ENCODE measurements at places on chromosomes 13 and 19.
A peak's percentile ranks its signal among the peaks of the same experiment; 100 is the strongest.

GRCh38 chr13:23754997-23755396 lies 134.2 kb downstream of the MIPEP start:
- no peak for DNase-seq

DNA sequence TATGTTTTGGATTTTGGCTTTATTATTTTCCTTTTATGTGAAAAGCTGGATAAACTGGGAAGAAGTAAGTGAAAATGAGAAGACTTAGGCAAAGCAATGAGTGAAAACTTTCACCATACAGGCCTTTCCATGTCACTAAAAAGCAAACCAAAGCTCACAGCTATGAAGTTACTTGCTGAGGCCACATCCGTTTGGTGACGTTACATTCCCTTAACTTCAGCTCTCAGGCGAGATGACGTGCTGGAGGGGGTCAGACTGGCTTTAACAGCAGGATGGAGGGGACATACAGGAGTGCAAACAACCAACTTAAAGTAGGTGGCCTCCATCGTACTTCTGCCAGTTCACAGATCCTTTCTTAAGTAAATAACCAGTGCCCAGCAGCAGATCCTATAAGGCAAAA lies 522.3 kb downstream of the MYO16 start:
- DNase-seq: no peak

GRCh38 chr19:1936916-1937610 lies 3.9 kb upstream of the CSNK1G2 start:
- no peak for DNase-seq

DNA sequence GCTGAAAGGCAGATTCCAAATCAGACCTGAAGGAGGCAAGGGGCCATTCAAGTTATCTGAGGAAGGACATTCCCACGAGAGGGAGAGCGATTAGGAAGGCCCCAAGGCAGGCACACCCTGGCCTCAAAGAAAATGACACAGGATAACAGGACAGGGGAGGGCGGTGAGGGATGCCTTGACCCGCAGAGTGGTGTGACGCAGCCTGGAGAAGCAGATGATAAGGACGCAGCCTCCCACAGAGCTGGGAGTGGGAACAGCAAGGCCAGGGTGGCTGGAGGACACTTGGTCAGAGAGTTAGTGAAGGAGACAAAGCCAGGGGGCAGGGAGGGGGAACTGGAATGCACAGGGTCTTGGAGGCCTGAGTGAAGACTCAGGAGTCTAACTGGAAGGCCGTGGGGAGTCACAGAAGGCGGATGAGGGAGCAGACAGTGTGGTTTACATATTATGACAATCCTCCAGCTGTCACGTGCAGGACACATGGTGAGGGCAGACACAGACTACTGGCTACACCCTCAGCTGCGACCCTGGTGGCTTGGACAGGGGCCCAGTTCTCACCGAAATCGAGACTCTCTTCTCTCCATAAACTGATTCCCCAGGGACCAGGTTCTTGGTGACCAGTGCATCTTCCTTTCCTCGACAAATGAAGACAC lies 5.8 kb upstream of the DYRK1B start:
- no peak for DNase-seq

DNA sequence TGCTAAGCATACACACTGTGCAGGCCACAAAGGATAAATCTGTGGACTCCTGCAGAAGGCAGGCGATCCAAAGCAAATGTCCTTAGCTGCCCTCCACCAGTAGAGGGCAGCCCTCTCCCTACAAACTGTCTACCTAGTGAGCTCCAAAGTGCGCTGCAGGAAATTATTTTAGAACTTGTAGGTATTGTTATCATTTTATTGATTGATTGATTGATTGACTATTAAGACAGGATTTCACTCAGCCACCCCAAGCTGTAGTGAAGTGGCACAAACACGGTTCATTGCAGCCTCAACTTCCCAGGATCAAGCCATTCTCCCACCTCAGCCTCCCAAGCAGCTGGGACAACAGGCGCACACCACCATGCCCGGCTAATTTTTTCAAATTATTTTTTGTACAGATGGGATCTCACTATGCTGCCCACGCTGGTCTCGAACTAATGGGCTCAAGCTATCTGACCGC lies 37.3 kb downstream of the RNF6 start:
- DNase-seq: peak; percentile 18

DNA sequence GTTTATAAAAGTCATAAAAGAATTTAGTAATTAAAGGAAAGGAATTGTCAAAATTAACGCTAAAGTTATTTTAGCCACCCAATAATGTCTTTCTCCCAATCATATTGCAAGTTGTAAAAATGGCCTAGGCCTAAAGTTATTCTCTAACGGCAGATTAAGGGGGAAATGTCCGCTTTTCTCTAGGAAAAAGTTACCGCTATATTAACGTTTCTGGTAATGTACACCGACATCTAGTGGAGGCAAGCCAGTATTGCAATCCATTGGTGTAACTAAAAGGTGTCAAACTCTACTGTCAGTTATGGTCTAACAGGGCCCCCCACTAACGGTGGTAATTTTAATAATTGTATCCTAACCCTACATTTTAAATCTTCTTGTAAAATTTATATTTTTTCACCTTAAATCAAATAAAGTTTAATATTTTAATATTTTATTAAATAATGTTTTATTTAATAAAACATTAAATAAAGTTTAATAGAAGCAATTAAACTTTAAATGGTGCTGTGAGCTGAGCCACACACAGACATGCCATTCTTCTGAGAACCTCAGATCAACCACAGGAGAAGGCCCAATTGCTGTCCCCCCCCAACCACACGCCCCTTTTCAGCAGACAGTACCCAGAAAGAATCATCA lies 35.9 kb upstream of the ZSCAN5A start:
- DNase-seq: no peak

DNA sequence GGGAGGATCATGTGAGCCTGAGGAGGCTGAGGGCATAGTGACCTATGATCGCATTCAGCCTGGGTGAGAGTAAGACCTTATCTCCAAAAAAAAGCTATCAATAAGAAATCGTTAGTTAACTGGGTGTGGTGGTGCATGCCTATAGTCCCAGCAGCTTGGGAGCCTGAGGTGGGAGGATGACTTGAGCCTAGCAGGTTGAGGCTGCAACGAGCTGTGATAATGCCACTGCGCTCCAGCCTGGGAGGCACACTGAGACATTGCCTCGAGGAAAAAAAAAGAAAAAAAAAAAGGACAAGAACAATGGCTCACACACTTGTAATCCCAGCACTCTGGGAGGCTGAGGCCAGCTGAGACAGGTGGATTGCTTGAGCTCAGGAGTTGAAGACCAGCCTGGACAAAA lies 16.2 kb downstream of the PSPC1 start:
- DNase-seq: no peak

DNA sequence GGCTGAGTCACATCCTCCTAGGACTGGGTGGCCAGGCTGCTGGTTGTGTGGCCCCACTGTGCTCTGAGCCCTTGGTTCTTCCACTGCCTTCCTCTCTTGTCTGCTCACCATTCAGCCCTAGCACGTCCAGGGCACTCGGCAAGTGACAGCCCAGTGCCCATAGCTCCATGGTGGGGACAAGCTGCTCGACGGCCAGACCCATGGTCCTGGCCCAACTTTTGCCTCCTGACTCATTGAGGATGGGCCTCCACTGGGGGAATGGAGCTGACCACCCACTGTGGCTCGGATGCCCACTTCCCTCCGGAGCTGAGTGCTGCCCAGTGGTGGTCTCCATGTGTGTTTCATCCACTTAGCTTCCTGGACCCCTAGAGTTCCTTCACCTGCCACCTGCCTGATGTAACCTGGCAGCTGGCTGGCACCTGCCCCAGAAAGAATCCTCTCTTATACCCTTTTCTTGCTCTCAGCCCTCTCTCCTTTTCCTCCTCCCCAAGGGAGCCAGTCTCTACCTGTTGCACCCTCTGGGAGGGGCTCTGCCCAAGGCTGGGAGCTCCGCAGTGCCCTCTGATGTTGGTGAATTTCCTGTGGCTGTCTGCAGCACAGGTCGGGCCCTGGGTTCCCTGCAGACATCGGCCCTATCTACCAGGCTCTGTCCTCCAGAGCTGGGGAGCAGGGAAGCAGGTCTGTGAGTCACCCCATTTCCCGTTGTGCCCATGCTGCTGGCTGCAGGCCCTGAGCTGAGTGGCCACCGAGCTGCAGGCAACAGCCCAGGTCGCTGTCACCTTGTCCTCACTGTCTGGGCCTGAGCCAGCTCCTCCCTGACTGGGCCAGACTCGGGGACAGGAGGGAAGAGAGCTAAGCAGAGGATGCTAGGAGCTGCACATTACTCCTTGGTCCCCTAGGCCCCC lies 7.4 kb downstream of the CHST8 start:
- no peak for DNase-seq

DNA sequence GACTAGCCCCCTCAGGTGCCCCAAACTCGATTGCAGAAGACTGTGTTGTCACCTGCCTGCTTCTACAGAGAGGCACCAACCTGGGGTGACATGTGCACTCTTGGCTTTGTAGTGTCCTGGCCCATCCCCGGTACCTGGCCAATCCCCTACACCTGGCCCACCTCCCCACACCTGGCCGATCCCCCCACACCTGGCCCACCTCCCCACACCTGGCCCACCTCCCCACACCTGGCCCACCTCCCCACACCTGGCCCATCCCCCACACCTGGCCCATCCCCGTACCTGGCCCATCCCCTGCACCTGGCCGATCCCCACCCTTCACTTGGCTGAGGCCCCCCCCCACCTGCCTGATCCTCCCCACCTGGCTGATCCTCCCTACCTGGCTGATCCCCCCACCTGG lies 25.4 kb downstream of the ATP11A start:
- no peak for DNase-seq

DNA sequence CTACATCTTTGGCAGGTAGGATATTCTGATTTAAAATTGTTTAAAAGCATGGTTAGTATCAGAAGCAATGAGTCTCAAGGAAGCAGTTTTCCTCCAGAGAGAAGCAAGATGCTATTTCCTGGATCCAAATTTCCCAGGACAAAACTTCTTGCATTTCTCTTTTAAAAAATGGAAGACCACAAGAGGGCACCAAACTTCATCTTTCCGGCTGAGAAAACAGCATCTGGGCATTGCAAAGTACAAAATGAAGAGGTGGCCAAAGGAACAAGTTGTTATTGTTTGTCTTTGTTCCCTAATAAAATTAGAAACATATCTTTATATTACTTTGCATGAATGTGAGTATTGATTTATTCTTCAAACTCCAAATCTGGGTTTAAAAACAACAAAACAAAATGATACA lies 60.0 kb upstream of the LRCH1 start:
- DNase-seq: no peak

GRCh38 chr13:110590577-110590976 lies 24.8 kb upstream of the NAXD start:
- DNase-seq: no peak

DNA sequence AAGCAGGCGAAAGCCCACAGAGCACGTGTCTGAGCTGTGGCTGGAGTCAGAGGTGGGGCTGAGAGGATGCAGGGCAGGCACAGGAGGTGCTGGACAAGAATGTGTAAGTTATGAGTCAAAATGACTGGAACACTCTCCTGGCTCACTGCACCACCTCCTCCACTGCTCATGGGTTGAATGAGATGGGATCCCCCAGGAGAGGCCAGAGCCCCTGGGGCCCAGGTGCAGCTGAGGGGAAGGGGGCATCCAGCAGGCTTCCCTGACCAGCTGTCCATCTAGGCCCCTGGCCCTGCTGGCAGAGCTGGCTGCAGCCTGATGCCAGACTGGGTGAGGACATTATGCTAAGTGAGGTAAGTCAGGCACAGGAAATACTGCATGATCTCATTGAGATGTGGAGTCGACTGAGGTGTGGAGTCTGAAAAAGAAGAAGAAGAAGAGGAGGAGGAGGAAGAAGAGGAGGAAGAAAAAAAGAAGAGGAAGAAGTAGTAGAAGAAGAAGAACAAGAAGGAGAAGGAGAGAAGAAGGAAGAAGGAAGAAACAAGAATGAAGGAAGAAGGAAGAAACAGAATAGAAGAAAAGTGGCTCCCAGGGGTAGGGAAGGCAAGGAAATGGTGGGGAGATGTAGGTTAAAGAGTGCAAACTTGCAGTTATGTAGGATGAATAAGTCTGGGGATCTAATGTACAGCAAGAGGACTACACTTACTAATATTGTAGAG lies 747.4 kb downstream of the UQCRFS1 start:
- no peak for DNase-seq

- DNase-seq: no peak
These were observed 1344.6 kb downstream of the OLFM4 start for GRCh38 chr13:54373211-54373610.

DNA sequence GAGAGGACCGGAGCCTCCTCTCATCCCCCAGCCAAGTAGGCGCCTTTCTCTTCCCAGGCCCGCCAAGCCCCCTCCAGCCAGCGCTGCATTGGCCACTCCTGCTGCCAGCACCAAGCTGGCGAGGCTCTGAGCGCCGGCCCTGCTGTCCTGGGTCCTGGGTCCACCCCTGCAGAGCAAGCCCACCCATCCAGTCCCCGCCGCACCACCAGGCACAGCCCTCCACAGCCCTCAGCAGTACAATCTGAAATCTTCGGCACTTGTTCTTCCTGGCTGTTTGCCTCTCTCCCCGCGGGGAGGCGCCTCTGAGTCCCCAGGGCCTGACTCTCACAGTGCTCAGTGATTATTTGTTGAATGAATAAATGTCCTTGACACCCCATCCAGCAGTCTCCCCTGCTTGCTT lies 236.4 kb upstream of the SGCG start:
- DNase-seq: no peak

DNA sequence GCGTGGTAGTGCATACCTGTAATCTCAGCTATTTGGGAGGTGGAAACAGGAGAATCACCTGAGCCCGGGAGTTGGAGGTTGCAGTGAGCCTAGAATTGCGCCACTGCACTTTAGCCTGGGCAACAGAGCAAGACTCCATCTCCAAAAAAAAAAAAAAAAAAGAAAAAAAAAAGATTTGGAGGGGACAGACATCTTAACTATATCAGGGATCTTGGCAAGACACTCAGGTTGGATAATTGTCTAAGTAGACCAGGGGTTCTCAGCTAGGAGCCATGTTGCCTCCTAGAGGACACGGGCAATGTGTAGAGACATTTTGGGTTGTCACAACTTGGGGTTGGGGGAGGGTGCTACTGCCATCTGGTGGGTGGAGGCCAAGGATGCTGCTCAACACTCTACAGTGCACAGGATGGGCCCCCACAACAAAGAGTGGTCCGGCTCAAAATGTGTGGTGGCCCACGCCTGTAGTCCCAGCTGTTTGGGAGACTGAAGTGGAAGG lies 1.9 kb upstream of the ZNF580 start:
- no peak for DNase-seq

DNA sequence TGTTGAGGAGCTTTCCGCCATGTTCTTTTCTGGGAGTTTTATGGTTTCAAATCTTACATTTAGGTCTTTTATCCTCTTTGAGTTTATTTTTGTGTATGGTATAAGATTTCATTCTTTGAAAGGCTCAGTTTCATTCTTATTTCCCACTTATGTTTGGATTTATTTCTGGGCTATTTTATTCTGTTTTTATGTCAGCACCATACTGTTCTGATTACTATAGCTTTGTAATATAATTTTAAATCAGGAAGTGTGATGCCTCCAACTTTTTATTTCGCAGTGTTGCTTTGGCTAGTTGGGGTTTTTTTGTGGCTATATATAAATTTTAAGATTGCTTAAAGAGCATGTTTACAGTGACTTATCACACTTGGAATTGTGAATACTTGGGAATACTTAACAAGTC lies 135.1 kb downstream of the SIPA1L3 start:
- DNase-seq: no peak

Measured in SK-N-MC (cell line).